ENCODE measurements at places on chromosomes 5 and 9. TPM values are rescaled to one million over a fixed set of nuclear protein-coding genes. Genes with fewer than 3 reads are reported as not detected.

Gene ORM2
- total RNA-seq, result not detected

Gene LCP2
- total RNA-seq, result 5.7 TPM

Gene SMIM32
- not detected for total RNA-seq

Gene PRELID2
- 8.3 TPM for total RNA-seq

Gene WNT8A
- not detected for total RNA-seq

Gene SPINK14
- total RNA-seq, result not detected

Gene KLF4
- 10.3 TPM for total RNA-seq

Gene LHX3
- total RNA-seq, result not detected

Gene PCDHB9
- total RNA-seq, result 0.15 TPM

Measured in glomerular endothelial cell (primary cell).